ENCODE measurements at places on chromosomes 5 and 9. TPM values are rescaled to one million over a fixed set of nuclear protein-coding genes. Genes with fewer than 3 reads are reported as not detected.

The ARSI gene
- total RNA-seq, result 7.0 TPM

- H3K27ac ChIP-seq, result peak overlapping the region; percentile 68
- peaks cover 11% of the 10 kb centered on the region for H3K36me3 ChIP-seq
- peak; percentile 82 for DNase-seq
- H3K4me1 ChIP-seq, result peaks cover 55% of the 10 kb centered on the region
Measured at GRCh38 chr9:14309403-14309802, 4.5 kb downstream of the NFIB start.

DNA sequence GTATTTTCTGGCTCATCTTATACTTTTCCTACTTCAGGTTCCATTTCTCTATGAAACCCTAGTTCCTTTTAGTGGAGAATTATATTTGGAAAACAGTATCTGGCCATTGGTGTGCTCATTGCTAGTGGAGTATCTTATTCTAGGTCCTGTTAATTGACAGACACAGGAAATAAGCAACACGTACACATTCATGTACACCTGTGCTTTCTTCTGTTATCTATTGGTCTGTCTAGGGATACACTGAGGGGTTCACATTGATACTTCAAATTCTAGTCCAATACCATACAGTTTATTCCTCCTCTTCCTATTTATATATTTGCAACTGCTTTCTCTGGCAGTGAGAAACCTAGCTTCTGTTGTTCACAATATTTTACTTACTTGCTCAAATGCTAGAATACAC lies 110.2 kb downstream of the FER start:
- DNase-seq, result no peak
- H3K4me1 ChIP-seq, result no peaks in the 10 kb centered on the region
- no peaks in the 10 kb centered on the region for H3K36me3 ChIP-seq
- H3K4me3 ChIP-seq, result no peak overlapping the region
- no peak overlapping the region for H3K27ac ChIP-seq

DNA sequence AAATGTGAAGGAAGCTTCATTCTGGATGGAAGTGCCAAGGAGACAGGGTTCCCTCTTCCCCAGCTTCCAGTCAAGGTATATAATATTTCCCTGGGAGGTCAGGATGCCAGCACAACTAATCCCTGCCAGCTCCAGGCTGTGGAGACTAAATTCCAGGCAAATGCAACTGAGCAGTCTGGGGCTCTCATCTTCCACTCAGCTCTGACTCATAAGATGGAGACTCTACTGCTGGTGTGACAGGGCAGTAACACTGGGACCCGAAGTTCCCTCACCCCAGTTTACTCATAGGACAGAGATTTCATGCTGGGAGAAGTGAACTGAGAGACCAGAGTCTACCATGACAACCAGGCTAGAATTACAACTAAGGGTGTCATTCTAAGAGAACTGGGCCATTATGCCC lies 235.4 kb downstream of the FSTL4 start:
- no peaks in the 10 kb centered on the region for H3K4me1 ChIP-seq
- H3K27me3 ChIP-seq, result no peaks in the 10 kb centered on the region

DNA sequence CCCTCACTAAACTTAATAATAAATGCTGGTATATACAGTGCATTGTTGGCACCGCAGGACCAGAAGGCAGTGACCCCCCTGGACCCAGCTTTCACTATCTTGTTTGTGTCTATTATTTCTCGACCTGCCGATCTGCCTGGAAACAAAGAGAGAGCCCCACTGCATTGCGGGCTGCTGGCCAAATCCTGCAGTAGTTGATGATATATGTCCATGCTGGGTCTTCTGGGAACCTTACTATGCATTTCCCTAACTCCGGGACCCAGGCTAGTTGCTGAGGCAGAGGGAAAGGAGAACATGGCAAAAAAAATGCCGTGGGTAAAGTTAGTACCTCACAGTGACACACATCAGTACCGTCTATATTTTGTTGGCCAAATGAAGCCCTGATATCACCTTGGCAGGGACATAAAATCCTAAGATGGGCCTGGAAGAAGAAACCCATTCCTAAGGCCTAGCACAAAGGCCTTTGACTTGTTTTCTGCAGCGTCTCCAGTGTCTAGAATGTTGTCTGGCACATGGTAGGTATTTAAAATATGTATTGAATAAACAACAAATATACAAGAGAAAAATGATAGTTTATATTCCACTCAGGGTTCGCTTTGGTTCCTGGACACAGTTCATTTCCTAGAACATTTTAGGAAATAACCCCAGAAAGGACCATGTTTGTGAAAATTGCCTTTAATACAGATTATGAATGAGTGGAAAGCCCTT lies 46.1 kb downstream of the NMUR2 start:
- no peak overlapping the region for H3K27ac ChIP-seq
- no peaks in the 10 kb centered on the region for H3K36me3 ChIP-seq
- no peak for DNase-seq
- H3K4me1 ChIP-seq, result no peaks in the 10 kb centered on the region
- H3K4me3 ChIP-seq, result no peak overlapping the region

DNA sequence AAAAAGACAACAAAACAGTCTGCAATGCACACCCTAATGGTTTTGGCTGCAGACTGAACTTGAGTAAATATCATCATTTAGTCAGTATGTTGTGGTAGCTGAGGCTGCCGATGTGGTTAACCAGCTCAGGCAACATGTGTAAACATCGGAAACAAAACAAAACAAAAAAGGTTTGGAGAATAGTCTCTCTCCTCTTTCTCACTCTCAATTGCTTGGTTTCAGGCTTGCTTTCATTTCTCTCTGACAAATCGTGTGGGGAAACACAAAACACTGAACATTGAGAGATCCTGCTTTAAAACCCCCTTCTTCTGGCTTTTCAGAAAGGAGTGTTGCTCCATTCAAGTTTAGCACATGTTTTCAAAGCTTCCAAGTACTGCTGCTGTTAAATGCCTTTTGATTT lies 453.3 kb downstream of the BNC2 start:
- H3K27ac ChIP-seq, result peak overlapping the region; percentile 24
- peaks cover 4% of the 10 kb centered on the region for H3K36me3 ChIP-seq
- H3K27me3 ChIP-seq, result no peaks in the 10 kb centered on the region

DNA sequence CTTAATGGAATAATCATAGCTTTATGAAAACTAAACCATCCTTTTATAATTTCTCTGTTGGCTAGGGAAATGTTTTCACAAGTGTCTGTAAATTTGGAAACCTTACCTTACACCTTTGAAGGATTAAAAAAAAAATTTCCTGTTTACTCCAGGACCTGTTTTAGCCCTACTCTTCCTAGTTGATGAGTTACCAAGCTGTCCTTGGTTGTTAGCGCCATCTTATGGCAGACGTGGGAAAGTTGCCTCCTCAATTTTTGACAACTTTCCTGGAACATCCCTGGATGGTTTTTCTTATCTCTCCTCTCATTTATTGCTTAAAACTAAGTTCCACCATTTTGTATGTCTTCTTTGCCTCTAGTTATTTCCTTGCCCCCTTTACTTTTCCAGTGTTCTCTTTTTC lies 25.7 kb downstream of the ZSWIM6 start:
- no peak for DNase-seq
- H3K27ac ChIP-seq, result no peak overlapping the region
- no peaks in the 10 kb centered on the region for H3K36me3 ChIP-seq
- H3K4me3 ChIP-seq, result no peak overlapping the region
- peaks cover 48% of the 10 kb centered on the region for H3K4me1 ChIP-seq

Data from stomach (tissue), 19 donors.